ENCODE measurements at places on chromosomes 12 and 14.

DNA sequence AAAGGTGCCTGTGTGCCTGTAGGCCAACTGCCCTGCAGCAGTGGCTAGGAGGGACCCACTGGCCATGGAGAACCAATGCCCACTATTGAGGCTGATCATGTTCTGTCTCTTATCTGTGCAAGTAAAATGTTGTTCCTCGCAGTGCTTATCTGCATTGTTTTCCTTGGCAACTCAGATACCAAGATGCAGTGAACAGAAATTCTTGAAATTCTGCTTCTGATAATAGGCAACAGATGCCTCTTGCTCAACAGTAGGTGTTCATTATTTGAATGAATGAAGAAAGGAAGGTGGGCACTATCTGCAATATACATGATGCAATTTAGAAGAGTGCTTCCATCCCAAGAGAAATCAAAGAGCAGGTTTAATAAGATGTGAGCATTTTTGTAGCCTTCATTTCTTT lies 232.2 kb downstream of the NUAK1 start:
- no peak for DNase-seq

GRCh38 chr12:109680264-109681005 lies 33.2 kb upstream of the FAM222A start:
- no peak for DNase-seq

DNA sequence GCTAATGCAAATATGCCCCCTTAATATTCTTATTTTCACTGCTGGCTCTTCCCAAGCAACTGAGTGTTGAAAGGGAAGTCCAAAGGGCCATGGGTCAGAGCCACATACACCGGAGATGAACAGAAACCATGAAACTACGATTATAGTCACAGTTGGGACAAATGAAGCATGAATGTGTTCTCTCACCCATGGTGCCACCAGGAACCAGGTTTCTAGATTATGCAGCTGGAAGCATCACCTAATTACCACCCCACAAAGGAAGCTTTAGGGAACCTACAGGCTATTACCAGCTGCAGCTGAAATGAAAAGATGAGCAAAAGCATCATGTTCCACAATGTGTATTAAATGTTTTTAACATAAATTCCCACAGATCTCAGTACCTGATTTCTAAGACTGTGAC lies 15.4 kb downstream of the TMTC1 start:
- DNase-seq, result no peak

- DNase-seq, result no peak
Observed at GRCh38 chr12:32196250-32197198, 89.9 kb downstream of the BICD1 start.

GRCh38 chr14:105664691-105665090 lies 138.3 kb downstream of the TMEM121 start:
- DNase-seq, result no peak

- DNase-seq, result no peak
Observed at GRCh38 chr12:74482115-74482514, 55.5 kb upstream of the ATXN7L3B start.

- DNase-seq, result no peak
Observed at GRCh38 chr12:68159681-68160304, at the start of gene IFNG. Gene IFNG, minus strand, starts transcription at chr12:68159740. Its CDS starts 125 bp downstream, at chr12:68159615.

DNA sequence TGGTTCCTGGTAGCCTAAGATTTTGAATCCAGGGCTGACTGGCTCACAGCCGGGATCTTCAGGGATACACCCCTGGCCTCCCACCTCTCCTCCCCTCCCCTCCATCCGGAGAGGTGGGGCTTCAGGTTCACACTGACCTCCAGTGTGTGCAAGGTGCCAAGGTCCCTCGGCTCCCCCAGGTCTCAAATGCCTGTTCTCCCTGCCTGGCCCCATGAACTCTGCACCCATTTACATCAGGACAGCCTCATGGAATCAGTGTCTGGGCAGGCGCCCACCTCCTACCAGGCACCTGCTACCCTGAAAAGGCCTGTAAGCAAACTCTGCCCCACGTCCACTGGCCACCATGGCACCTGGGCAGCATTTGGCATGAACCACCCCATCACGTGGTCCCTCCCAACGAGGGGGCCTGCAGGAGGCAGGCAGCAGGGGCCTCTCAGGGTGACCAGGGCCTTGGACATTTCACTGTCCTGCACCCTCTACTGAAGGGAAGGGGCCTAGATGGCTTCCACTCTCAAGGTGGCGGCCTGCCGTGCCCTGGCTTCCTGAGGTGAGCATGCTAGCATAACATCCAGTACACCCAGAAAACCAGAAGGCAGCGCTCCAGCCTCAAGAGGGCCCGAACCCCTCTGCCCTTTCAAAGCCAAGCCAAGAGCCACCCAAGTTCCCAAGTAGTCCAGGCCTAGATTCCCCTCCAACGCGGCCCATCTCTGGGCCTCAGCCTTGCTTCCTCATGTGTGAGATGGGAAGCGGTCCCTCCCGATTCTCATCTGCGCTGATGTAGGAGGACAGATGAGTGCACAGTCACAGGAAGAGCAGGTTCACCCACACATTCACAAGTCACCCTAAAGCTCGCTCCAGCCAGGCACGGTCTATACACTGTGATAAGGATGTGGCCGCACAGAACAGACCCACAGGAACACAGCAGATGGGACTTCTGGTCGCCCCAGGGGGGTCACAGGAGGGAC lies 37.3 kb downstream of the CCDC85C start:
- DNase-seq, result no peak

GRCh38 chr12:92369636-92370035 lies 224.0 kb upstream of the BTG1 start:
- no peak for DNase-seq

- DNase-seq, result no peak
Observed at GRCh38 chr12:121346747-121347146, 5.5 kb downstream of the ANAPC5 start.
